AG10803 (cell line): ENCODE measurements at places on chromosomes 2 and 18.

- DNase-seq, result no peak
Observed at GRCh38 chr2:145910416-145910815, 1390.5 kb upstream of the ZEB2 start.

GRCh38 chr2:160375802-160376469, 117.7 kb downstream of the RBMS1 start:
- DNase-seq, result peak; percentile 58

GRCh38 chr18:686339-687111, 25.9 kb downstream of the ENOSF1 start:
- DNase-seq, result no peak

- DNase-seq, result no peak
Observed at GRCh38 chr2:79982445-79982844, 322.1 kb downstream of the LRRTM1 start.

DNA sequence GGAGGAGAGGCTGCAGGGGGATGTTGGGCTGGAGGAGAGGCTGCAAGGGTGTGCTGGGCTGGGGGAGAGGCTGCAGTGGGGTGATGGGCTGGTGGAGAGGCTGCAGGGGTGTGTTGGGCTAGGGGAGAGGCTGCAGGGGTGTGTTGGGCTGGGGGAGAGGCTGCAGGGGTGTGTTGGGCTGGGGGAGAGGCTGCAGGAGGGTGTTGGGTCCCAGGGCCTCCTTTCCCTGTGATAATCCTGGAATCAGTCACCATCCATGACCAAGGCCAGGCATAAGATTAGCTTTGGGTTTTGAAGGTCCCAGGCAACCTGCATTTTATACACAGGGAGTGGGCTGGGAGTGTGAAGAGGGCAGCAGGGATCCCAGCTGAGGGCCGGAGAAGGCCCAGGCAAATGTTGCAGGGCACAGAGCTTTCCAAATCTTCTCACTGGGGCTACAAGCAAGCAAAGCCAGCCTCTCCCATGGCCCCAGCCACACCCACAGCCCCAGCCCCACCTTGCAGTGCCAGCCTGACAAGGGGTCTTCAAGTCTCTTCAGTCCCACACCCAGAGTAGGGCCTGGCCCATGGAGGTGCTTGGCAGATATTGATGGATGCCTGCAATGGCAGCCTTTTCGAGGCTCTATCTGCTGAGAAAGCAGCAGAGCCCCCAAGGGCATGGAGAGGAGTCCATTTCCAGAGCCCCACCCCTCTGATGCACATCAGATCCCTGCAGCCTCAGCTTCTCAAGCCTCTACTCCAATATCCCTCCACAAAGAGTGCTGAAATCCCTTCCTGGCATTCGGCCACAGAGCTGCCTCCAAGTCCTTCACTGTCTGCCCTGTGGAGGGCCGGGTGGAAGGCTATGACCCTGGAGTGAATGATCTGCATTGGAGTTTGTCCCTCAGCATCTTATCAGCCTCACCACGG, 50.3 kb upstream of the GLI2 start:
- no peak for DNase-seq
